ENCODE measurements at places on chromosomes 16 and 17.

DNA sequence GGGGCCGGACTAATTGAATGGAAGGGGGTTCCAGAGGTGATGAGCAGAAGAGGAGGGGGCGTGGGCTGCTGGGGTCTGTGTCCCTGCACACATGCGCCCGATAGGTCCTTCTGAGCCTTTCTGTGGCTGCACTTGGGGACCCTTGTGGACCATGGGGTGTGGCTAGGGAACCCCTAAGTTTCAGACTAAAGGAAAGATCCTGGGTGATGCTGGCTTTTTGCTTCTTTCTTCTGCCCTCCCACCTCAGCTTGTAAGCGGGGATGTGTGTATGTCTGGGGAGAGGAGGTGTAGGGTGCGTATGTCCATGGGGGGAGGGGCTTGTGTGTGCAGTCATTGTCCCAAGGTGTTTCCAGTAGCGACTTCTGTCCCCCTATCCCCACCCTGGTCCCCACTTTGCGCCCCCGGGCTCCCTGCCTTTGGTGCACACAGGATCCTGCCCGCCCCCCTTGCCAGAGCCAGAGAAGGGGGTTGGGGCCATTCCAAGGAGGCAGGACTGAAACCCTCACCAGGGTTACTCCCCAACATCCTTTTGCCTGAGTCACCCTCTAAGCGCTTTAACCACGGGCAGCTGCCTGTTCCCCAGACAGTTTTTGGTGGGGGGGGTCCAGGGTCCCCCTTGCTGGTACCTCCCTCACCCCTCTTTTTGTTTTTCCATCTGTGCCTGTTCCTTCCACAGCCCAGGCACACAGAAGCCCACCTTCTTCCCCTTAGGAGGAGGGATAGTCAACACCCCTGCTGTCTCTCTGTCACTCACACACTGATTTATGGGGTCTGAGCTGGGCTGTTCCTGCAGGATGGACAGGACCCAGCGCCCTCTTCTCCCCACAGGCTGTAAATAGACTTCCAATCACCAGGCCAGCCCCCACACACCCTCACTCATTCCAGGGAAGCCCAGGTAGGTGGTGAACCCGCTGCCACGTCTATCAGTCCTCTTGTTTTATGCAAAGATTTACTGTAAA, 83.2 kb downstream of the ARHGAP23 start:
- DNase-seq: no peak

- DNase-seq: no peak
These were observed 35.2 kb downstream of the TNFRSF13B start for GRCh38 chr17:16936536-16937310.

DNA sequence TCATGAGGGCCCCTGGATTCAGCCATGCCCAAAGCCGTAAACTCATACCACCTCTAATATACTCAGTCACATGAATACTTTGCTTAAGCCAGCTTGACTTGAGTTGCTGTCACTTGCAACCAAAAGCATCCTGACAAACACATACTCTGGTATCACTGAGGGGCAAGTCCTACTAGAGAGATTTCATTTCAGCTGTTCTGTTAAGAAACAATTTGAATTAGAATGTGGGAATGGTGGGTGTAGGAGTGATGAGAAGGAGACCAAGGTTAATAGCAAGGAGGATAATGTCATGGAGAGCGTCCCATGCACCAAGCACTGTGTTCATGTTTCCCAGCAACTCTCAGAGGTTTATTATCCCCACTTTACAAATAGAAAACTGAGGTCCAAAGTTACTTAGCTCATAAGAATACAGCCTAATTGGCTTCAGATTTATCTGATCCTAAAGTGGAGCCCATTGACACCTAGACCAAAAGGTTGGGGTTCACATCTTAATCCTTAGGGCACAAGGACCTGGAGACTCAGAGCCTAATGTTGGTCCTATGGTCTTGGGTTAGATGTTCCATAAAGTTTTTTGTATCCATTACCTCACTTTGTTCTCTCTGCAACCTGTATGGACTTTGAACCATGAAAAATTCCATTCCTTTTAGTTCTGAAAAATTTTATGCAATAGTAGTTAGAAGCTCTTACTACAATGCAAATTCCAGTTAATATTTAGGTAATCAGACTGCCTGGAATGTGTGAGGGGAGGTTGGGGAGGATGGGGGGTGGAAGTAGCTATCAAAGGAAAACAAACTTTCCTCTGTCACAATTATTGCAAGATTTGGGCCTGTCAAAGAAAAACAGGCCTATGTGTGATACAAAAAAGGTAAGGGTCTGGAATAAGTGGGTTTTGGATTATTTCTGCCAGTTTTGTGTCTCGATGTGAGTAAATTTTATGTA, 105.9 kb downstream of the IRX3 start:
- no peak for DNase-seq

GRCh38 chr17:76633628-76634328, 9.8 kb downstream of the ST6GALNAC1 start:
- DNase-seq: no peak

- no peak for DNase-seq
These were observed 2.0 kb downstream of the TMC5 start for GRCh38 chr16:19419698-19420075.

- DNase-seq: no peak
These were observed 17.7 kb downstream of the ADCY9 start for GRCh38 chr16:4098501-4098900.

DNA sequence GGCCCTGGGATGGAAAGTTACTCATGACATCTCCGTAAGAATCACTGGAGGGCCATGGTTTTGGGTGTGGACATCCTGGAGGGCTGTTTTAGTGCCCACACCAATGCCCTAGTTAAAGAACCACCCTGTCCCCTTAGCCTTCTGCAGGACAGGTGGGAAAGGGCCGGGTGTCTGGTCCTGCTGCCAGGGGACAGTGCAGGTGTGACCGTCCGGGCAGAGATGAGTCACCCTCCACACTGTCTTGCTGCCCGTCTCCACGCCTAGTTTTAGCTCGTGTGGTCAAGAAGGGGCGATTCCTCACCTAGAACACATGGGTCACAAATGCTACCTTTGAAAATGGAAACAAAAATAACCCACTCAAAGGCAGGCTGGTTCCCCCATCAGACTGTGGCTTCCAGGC, 17.0 kb downstream of the CEP295NL start:
- DNase-seq: no peak

GRCh38 chr17:35584061-35584460, 3.1 kb upstream of the AP2B1 start:
- DNase-seq: no peak
